ENCODE measurements at places on chromosomes 4 and X.

GRCh38 chrX:6225288-6225910, 3.3 kb downstream of the NLGN4X start:
- no peak for DNase-seq

- DNase-seq, result peak; percentile 6
Measured at GRCh38 chrX:109952985-109953905, 49.7 kb upstream of the TMEM164 start.

DNA sequence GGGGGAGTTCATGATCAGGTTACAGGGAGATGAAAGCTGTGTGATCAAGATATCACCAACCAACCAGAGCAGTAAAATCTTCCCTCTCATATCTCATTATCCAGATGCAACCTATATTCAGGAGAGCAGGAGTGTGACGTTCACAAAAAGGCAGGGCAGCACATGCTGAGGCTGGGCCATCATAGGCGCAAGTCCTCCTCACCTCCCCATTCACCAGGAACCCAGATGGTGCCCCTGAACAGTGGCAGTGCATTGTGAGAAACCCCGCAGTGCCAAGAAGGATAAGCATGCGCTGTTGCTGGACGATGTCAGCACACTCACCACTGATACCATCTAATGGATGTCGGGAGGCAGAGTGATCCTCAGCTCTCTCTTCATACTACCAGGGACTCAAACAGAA, 170.9 kb downstream of the COL25A1 start:
- no peak for DNase-seq

GRCh38 chrX:46444011-46444410, 101.2 kb downstream of the ZNF674 start:
- DNase-seq, result no peak

DNA sequence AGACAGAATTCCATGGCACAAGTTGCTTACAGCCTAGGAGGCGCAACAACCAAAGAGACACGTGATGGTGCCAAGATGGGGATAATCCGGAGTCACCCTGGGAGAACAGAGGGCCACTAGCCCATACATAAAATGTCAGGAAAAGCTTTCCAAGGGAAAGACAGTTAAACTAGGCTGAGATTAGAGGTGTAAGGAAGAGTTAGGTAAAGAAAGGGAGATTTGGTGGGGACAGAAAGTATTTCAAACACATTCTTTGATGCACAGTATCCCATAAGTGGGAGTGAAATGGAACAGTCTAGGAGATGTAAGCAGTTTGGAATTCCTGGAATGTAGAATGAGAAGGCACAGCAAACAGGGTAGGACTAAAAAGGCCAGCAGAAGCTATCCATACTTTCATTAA, 860.9 kb upstream of the LCORL start:
- DNase-seq, result no peak

DNA sequence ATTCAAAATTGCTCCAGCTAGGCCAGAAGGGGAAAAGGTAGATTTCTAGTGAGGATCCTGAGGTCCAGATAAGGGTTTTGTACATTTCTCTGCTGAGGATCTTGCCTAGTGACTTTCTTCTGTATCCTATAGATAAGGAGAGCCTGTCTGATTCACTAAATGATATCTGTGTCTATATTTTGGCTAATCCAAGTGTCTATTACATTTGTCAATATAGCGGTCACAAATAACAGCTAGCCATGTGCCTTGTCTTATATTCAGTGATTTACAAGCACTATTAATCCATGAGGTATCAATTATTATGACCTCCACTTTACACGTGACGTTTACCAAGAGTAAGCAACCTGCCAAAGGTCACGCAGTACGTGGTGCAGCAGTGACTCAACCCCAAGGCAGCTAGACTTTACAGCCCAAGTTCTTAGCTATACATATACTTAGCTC, 41.6 kb downstream of the TMEM165 start:
- no peak for DNase-seq

GRCh38 chr4:155590796-155591585, 75.7 kb upstream of the GUCY1A1 start:
- no peak for DNase-seq

DNA sequence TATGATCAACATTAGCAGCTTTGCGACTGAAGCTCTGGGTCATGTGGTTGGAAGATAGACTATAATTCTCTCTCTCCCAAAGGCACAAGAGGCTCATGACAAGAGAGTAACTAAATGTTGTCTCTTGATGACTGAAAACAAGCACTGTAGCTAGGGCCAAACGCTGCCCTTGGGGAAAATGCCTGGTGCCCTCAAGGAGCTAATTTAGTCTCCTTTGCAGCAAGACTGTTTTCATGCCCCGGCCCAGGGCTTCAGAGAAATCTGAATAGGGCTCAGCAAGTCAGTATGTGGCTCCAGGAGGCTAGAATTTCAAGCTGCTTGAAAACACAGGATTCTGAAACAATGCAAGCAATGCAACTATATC, 411.9 kb downstream of the GPAT3 start:
- peak; percentile 72 for DNase-seq

- DNase-seq, result peak; percentile 62
Measured at GRCh38 chrX:110167952-110168451, 149.9 kb downstream of the AMMECR1 start.

DNA sequence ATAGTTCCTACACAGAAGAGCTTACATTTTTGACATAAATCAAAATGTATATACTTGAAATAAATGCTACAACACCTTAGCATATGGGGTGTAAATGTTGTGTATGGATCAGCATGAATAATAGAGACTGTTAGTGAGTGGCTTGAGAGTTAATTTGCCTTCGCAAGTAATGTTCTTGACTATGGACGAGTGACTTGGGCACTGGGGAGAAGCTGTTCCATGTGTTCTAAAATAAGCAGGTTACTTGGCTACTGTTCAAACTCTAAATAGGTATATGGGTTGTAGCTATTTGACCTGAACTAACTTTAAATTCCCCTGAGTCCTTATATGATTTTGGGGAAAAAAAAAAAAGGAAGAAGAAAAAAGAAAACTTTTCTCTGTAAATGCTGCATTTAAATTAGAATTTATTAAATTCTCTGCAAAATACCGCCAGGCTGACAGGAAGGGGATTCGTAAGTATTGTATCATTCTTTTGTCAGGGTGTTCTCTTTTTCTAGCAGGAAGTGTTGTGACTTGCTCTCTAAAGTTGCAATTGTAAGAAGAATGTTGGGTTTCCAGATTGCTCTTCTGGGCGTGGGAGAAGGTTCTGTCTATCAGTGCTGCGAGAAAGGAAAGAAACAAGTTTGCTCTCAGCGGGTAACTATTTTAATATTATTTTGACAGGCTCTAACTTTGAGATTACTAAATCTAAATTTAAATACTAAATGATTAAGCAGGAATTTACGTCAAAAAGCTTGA, 32.2 kb downstream of the PLS3 start:
- no peak for DNase-seq

- no peak for DNase-seq
Measured at GRCh38 chrX:143429811-143430210, 87.5 kb downstream of the SPANXN3 start.

GRCh38 chr4:6008092-6008551, 10.1 kb downstream of the C4orf50 start:
- peak; percentile 58 for DNase-seq

- no peak for DNase-seq
Measured at GRCh38 chr4:111174331-111174730, 551.5 kb upstream of the PITX2 start.

- DNase-seq, result no peak
Measured at GRCh38 chrX:39150220-39150619, 349.0 kb downstream of the MID1IP1 start.

DNA sequence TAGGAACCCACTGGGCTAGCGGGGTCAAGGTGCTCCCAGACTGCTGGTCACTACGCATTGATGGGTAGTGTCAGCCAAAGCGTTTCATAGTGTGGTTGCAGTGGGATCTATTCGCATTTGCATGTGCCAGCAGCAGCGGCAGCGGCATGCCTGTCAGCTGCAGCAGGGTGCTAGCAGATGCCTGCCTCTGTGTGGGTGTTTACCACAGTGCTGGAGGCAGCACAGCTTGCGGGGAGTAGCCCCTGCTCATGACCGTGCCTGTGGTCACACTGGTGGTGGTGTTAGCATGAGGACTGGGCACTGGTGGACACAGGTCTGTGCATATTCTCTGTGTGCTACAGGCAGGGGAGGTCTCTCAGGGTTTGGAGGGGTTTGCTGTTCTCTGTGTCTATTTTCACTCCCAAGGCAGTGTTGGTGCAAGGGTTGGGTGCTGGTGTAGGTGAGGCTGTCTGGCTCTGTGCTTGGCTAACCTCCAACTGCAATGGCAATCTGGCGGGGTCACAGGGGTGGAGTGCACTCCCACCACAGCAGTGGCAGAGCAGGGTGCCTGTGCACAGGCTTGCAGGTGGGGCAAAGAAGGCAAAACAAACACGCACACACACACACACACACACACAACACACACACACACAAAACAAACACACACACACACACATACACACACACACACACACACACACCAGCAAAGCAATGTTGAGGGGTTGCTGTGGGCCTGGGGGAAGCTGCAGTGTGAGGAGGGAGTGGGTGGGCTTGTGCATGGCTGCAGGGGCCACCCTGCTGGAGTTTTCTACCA, 184.4 kb downstream of the GLUD2 start:
- DNase-seq, result no peak

GRCh38 chr4:31043382-31044062, 323.4 kb downstream of the PCDH7 start:
- DNase-seq, result no peak

DNA sequence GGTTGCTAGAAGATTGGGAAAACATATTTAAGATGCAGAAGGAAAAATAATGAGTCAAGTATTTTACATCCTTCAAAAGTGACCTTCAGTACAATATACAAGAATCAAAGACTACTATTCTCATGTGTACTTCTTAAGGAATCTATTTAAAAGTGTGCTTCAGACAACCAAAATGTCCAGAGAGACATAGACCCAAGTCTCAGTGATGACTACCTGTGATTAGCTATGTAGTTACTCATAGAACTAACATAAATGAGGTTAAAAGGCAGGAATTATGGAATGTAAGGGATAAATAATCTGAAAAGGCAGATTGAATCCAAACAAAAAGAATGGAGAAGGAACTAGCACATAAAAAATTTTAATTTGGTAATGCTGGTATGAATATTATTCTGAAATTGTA, 634.7 kb upstream of the FAM241A start:
- no peak for DNase-seq
